ENCODE measurements at places on chromosomes 1 and 21. TPM values are rescaled to one million over a fixed set of nuclear protein-coding genes. Genes with fewer than 3 reads are reported as not detected.

Gene IGSF21
- 32.0 TPM for total RNA-seq

Gene RGS16
- total RNA-seq = 2.2 TPM

Gene LRRC38
- under 0.01 TPM for total RNA-seq

Gene E2F2
- 0.74 TPM for total RNA-seq

Gene CCDC30
- total RNA-seq = 12.0 TPM

Gene MATN1
- total RNA-seq = under 0.01 TPM

Gene JAM2
- 28.0 TPM for total RNA-seq

Gene BATF3
- 2.0 TPM for total RNA-seq

Gene TENT5C
- total RNA-seq = 4.2 TPM

Gene TNFSF18
- total RNA-seq = 0.74 TPM

Gene RAB3GAP2
- 29.3 TPM for total RNA-seq

Gene C1orf141
- 0.25 TPM for total RNA-seq

Gene COL9A2
- total RNA-seq = 6.9 TPM

Gene VHLL
- total RNA-seq = 0.25 TPM

Gene SPAG17
- total RNA-seq = 2.5 TPM

Gene ST6GALNAC3
- 11.6 TPM for total RNA-seq

Gene KCNA2
- total RNA-seq = 5.4 TPM

Gene PGLYRP4
- not detected for total RNA-seq

Gene DYRK3
- total RNA-seq = 12.8 TPM

Gene PADI2
- total RNA-seq = 0.74 TPM

Gene SPATA17
- 4.2 TPM for total RNA-seq

Gene CHIA
- total RNA-seq = not detected

Gene KIF21B
- 178 TPM for total RNA-seq

Gene IL23R
- total RNA-seq = not detected

Gene CD1B
- total RNA-seq = not detected

Gene SRGAP2C
- 32.5 TPM for total RNA-seq

Gene HPCAL4
- total RNA-seq = 51.4 TPM

Gene ATP1A4
- under 0.01 TPM for total RNA-seq

Gene CSF3R
- 2.0 TPM for total RNA-seq

Gene F3
- 31.2 TPM for total RNA-seq

Gene MUTYH
- 15.0 TPM for total RNA-seq

Gene LAMTOR2
- total RNA-seq = 37.9 TPM

Gene C1orf94
- total RNA-seq = 0.25 TPM

Gene LIN28A
- total RNA-seq = not detected

Gene LYPD8
- not detected for total RNA-seq

Gene FGR
- 1.7 TPM for total RNA-seq

Gene GPR137B
- 32.0 TPM for total RNA-seq

Gene AIRE
- total RNA-seq = under 0.01 TPM

Gene SPRR2D
- not detected for total RNA-seq

Gene TNFAIP8L2
- 0.98 TPM for total RNA-seq

Gene IL12RB2
- 5.7 TPM for total RNA-seq

Gene MIB2
- 25.3 TPM for total RNA-seq

Gene NBPF4
- not detected for total RNA-seq

Gene HSPA6
- total RNA-seq = 3.4 TPM

Data from temporal lobe (tissue), 4 donors.